ENCODE measurements at places on chromosomes 6 and 20. TPM values are rescaled to one million over a fixed set of nuclear protein-coding genes. Genes with fewer than 3 reads are reported as not detected.

Gene FANCE
- total RNA-seq: 2.9 TPM

Gene SOX18
- 0.60 TPM for total RNA-seq

Gene PPP1R16B
- 0.41 TPM for total RNA-seq

Gene CCN2
- 1,253 TPM for total RNA-seq

Gene OPRL1
- 2.8 TPM for total RNA-seq

Gene TRIM10
- not detected for total RNA-seq

Measured in astrocyte (in vitro differentiated cells and primary cell).